ENCODE measurements at places on chromosomes 12 and 14.

GRCh38 chr12:56103823-56104108 is 593 bp upstream of the PA2G4 start:
- DNase-seq = no peak

GRCh38 chr12:79858518-79858917 is 76.4 kb downstream of the PPP1R12A start:
- DNase-seq = no peak

DNA sequence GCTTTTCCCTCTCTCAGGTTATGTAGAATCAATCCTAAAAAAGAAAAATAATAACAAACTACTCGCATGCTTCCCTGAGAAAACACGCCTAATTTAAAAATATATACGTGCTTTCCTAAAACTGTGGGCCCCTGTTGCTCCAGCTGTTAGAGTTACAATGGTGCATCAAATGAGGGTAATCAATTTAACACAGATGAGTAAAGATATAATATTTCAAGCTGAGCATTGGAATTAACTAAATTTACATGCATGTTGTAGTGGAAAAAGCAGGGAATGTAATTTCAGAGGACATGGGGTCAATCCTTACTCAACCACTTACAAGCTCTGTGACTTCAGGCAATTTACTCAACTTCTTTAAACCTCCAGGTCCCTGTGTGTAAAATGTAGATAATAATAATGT is 22.4 kb upstream of the LGR5 start:
- no peak for DNase-seq

DNA sequence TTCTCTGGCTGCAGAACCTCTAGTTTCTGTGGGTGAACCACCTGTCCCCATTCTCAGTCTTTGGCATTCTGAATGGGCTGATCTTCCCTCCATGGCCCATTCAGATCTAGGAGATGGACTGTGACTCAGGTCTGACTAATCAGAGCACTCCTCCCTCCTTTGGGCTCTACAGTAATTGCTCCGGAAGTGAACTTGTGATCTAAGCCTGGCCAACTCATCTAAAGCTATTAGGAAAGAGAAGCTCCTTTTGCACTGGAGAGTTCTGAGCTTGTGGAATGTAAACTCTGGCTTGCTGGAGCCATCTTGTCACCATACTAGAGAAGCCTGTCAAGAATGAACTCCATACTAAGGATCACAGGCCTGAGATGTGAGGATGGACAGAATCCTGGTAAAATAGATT is 168.2 kb downstream of the SUDS3 start:
- DNase-seq = peak; percentile 30

GRCh38 chr12:24997496-24997895 is 48.6 kb upstream of the BCAT1 start:
- DNase-seq = no peak

GRCh38 chr14:93538413-93538812 is 107.7 kb downstream of the UNC79 start:
- DNase-seq = no peak

GRCh38 chr12:39476894-39477293 is 34.0 kb upstream of the KIF21A start:
- DNase-seq = no peak

GRCh38 chr14:94292872-94293577 is at the start of gene SERPINA10:
SERPINA10 (minus strand) TSS chr14:94293268; CDS start chr14:94290593, 2,675 bp downstream.
- DNase-seq = no peak

GRCh38 chr14:68795597-68796417 is 2.9 kb upstream of the ZFP36L1 start:
- no peak for DNase-seq

DNA sequence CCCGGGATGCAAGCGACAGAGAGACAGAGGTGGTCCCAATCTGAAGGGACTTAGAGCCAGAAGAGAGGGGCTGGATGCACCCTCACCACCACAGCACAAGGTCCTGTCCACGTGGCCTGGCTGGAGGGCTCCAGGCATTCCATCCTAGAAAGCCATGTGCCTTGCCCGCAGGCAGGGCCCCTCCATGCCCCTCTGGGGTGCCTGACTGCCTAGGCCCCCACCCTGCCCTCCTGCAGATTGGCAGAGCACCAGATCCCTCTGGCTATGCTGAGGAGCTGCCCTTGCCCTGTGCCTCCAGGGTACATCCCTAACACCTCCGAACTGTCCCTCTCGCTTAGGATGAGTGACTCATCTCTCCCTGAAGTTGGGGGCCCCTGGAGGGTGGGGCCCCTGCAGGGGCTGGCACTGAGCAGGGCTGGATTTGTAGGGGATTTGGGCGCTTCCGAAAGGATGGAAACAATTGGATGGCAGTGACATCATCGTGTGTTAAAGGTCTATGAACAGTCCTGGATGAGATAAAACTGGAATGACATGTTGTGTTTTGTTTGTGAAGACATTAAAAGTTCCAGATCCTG is 50.9 kb downstream of the CHGA start:
- DNase-seq = no peak

DNA sequence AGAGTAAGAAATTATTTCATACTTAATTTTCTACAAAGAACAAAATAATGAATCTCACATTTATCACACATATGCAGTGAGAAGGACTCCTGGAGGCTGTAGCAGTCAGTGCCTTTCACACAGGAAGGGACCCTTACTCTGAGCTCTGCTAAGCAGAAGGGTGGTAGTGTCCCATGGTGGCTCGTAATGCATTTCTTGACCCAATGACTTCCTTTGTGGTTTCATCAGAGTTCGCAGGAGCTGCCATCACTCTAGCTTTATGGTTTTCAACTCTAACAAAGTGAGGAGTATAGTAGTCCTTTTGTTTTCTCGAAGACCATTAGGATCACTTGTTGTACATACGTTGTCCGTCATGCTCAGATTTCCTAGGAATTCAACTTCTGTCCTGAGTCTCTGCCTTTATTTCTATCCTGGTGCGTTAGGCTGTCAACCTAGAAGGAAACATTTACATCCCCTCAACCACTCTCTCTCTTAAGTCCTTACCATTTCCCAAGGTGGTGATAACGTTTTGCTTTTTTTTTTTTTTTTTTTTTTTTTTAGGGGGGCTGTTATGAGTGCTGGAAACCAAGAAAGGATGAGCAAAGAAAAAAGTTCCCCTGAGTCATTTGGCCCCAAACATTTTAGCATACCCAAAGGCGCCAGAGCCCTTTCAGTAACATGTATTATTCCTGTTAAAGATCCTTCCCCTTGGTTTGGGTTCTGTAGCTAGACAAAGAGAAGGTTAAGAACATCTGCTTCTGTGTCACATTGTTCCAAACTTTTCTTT is 37.2 kb downstream of the GABARAPL1 start:
- DNase-seq = no peak

- DNase-seq = no peak
Observed at GRCh38 chr12:28974166-28974565, 174.9 kb upstream of the FAR2 start.

DNA sequence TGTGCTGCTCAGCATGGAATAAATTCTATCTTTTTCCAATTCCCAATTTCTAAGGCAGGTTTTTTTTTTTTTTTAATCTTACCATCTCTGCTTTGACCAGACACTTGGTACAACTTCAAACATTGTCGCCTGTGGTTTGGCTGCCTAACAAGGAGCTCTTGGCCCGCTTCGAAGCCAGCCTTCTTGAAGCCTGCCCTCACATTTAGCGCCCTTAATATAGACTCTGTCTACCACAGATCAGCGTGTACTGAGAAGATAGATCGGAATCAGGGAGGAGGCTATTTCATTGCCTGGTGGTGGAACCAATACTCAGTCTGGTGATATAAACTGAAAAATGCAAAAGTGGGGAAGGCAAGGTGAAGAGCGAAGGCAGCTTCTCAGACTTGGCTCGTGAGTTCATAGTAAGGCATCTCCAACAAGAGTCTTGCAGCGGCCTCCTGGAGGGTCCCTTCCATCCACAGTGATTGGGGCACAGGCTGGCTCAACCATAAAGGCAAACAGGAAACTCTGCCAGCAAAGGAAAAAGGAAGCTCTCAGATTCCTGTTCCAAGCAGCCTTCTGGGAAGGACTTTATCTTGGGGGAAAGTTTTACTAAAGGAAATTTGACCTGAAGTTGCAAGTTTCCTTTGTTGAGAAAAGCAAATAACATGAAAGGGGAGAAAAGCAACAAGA is 103.2 kb upstream of the BCL2L14 start:
- no peak for DNase-seq

GRCh38 chr14:78448164-78449094 is 278.3 kb downstream of the NRXN3 start:
- DNase-seq = no peak

GRCh38 chr14:105120056-105120455 is 48.5 kb downstream of the JAG2 start:
- DNase-seq = no peak

GRCh38 chr14:99758121-99758821 is 34.9 kb upstream of the EML1 start:
- DNase-seq = peak; percentile 93

DNA sequence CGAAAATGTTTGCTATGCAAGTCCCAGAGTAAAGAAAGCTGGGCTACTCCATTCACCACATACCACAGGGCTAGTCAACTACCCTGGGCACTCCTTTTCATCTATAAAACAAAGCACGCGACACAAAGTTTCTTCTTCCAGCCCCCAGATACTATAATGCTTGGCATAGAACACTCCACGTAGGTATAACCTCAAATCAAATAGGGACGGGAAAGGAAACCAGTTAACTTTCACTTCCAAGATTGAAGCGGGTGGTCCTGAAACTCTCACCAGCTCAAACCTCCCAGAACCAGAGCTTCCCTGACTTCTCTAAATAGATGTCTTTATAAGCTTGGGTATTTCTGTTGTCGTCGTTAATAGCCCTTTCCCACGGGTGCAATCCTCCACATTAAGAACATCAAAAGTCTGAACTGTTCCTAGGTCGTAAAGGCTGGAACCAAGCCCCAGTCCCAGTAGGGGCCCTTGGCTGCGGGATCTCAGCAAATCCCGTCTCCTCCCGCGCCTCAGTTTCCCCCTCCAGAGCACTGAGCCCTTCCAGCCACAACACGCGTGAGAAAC is 647 bp downstream of the LGMN start:
- peak; percentile 47 for DNase-seq

All from GM04503 (cell line).